ENCODE measurements at places on chromosomes 13 and 19.

- DNase-seq, result no peak
Observed at GRCh38 chr13:112869202-112870050, 99.6 kb upstream of the MCF2L start.

DNA sequence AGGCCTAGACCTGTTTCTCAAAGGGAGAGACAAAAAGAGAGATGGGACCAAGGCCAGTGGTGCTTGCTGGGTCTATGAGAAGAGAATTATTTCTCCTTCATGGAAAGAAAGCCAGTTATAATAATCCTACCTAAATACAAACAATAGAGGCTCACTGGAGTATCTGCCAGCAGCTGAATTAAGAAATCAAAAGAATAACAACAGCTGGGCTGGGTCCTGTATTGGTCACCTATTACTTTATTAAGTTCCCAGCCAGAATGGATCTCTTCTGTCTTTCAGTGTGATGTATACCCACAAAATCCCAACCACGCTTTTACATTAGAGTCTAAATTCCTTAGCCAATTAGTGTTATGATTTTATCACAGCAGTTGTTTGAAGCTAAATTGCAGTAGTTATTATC lies 297.8 kb upstream of the DACH1 start:
- DNase-seq, result no peak

- DNase-seq, result peak; percentile 70
Observed at GRCh38 chr19:15154002-15154612, 46.7 kb downstream of the NOTCH3 start.

DNA sequence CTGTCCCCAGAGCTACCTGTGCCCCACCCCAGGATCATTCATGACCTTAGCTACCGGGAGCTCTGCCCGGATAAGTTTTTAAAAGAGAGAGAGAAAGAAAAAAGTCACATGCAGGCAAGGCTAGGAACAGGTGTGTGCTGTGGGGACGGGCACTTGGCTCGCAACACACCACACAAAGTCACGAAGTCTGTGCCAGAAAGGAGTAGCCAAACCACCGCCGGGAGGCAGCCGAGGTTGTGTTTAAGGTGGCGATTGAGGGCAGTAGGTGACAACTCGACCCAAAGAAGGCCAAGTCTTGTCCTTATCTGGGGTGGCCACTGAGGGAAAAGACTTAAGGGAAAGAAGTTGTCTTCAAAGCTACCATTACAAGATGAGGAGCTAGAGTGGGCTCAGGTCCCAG lies 4.6 kb upstream of the TSHZ3 start:
- DNase-seq, result peak; percentile 38

- peak; percentile 5 for DNase-seq
Observed at GRCh38 chr19:42285988-42286348, 16.0 kb upstream of the PRR19 start.

- no peak for DNase-seq
Observed at GRCh38 chr13:50392977-50393376, 377.7 kb downstream of the KCNRG start.

GRCh38 chr13:103188713-103189326 lies 122.6 kb upstream of the SLC10A2 start:
- DNase-seq, result no peak

DNA sequence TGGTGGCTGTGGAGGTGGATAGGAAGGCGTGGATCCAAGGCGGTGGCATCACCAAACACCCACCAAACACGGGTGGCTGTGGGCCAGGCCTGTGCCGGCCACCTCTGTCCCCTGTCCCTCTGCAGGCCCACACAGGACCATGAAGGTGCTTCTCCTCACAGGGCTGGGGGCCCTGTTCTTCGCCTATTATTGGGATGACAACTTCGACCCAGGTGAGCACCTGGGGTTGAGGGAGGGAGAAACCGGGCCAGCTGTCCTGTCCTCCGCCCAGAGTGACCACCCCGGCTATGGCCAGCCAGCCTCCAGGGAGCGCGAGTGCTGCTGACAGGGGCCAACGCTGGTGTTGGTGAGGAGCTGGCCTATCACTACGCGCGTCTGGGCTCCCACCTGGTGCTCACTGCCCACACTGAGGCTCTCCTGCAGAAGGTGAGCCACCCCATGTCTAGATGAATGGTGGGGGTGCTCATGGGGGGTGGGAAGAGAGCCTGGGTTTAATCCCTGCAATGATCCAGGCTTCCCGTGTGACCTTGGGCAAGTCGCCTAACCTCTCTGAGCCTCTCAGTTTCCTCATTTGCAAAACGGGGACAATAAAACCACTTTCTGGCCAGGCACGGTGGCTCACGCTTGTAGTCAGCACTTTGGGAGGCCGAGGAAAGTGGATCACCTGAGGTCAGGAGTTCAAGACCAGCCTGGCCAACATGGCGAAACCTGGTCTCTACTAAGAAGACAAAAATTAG lies 4.0 kb downstream of the HSD11B1L start:
- DNase-seq, result no peak

DNA sequence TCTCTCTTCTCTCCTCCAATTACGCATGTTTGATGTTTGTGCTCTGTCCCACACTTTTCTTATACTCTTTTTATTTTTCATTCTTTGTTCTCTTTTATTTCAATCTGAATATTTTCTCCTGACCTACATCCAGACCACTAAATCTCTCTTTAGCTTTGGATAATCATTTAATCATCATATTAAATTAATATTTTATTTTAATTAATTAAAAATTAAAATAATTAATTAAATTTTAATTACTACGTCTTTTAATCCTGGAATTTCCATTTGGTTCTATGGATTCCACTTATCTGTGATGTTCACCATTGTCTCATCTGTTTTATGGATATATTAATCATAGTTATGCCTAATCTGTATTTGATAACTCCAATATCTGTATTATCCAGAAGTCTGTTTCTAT lies 62.4 kb downstream of the SPACA7 start:
- no peak for DNase-seq

GRCh38 chr19:16496613-16496983 lies 404 bp downstream of the C19orf44 start:
- no peak for DNase-seq

- DNase-seq, result no peak
Observed at GRCh38 chr13:53045189-53045588, 16.6 kb downstream of the OLFM4 start.
